ENCODE measurements at places on chromosomes 2 and 18. TPM values are rescaled to one million over a fixed set of nuclear protein-coding genes. Genes with fewer than 3 reads are reported as not detected.

DNA sequence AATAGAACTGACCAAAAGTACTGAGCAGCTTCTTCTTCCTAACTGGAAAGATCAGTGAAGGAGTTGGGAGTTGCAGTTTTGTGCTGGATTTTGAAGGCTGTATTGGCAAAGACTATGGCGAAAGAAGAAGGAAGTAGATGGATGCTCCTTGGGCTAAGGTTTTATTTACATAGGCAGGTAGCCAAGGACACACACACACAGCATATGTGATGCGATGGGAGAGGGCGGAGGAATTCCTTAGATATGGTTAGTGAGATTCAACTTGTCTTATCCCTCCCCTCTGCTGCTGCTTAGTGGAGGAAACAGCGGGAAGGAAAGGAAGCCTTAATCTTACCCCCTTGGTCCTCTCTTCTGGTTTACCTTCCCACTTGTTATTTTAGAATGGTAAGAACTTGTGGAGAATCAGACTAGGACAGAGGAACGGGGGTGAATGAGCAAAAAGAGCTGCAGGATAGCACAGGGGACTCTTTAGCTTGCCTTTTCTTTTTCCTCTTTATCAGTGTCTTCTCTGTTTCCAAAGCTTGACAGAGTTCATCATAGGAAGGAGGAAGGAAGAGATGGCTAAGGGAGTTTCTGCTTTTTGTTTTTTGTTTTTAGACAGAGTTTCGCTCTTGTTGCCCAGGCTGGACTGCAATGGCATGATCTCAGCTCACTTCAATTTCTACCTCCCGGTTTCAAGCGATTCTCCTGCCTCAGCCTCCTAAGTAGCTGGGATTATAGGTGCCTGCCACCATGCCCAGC, 87.9 kb downstream of the OSBPL6 start:
- DNase-seq = no peak
- no peak overlapping the region for H3K27ac ChIP-seq
- no peaks in the 10 kb centered on the region for H3K36me3 ChIP-seq
- H3K27me3 ChIP-seq = no peaks in the 10 kb centered on the region

GRCh38 chr2:128604045-128604444, 285.4 kb upstream of the HS6ST1 start:
- no peak overlapping the region for H3K4me3 ChIP-seq
- H3K36me3 ChIP-seq = no peaks in the 10 kb centered on the region
- H3K27me3 ChIP-seq = no peaks in the 10 kb centered on the region
- DNase-seq = no peak
- no peaks in the 10 kb centered on the region for H3K4me1 ChIP-seq
- H3K27ac ChIP-seq = no peak overlapping the region

- H3K27ac ChIP-seq = no peak overlapping the region
- no peak for DNase-seq
- H3K4me1 ChIP-seq = no peaks in the 10 kb centered on the region
- no peak overlapping the region for H3K4me3 ChIP-seq
- no peaks in the 10 kb centered on the region for H3K36me3 ChIP-seq
These were observed 126.6 kb upstream of the SLC14A2 start for GRCh38 chr18:45488645-45489044.

Gene ATP6V1C2
- total RNA-seq = 0.09 TPM

Gene XDH
- not detected for total RNA-seq

Data from CD8-positive, alpha-beta memory T cell (primary cell).